ENCODE measurements at places on chromosomes 1 and 21. TPM values are rescaled to one million over a fixed set of nuclear protein-coding genes. Genes with fewer than 3 reads are reported as not detected.

The IVL gene
- 19.1 TPM for total RNA-seq

GRCh38 chr1:40315795-40316594, 1.1 kb downstream of the COL9A2 start:
- DNase-seq = no peak

- no peak for DNase-seq
These were observed 64.2 kb upstream of the TENT5B start for GRCh38 chr1:27076803-27077202.

DNA sequence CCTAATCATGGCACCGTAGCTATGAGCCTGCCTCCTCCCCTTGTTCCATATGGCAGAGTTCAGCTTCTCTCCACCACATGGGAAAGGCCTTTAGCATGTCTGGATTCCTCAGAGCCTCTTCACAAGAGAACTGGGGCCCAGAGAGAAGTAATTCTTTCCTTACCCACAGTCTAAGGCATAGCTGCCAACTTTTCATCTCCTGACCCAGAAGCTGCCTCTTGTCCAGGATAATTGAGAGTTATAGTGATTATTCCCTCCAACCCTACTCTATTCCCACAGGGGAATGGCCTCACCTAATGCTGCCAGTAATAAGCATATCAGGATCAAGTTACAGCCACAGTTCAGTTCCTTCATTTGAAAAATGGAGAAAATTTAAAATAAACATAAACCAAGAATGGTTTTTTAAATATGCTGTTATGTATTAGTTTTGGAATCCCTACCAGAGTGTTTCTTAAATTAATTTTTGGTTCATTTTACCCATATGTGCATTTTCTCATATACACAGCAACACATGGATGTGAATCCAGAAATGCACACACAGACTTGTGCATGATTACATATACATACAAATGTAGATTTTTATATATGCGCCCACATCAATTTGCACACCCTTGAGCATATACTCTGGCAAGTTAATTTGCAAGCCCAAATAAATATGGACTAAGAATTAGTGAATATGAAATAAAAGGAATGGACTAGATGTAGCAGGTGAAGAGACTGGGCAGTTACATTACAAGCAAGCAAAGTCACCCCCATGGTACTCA, 63.9 kb upstream of the WARS2 start:
- no peak for DNase-seq

- DNase-seq = no peak
These were observed 139.9 kb downstream of the TPR start for GRCh38 chr1:186234976-186235686.
